Left ventricle myocardium superior (tissue), 1 donor: ENCODE measurements at places on chromosomes 2 and 18.

DNA sequence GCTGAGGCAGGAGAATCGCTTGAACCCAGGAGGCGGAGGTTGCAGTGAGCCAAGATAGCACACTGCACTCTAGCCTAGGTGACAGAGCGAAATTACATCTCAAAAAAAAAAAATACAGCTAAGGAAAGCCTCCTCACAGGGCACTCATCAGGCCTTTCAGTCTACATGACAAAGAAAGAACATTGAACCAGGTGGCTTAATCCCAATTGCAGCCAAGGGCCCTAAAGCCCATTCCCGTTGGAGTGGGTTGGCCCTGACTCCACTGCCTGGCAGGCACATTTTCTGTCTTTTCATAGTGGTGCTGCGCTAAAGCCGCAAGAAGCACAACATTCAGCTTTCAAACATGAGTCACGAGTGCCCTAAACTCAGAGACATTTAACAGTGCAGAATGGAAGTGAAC lies 372.5 kb downstream of the RNF144A start:
- DNase-seq, result no peak

- no peak for DNase-seq
Observed at GRCh38 chr2:195619590-195619989, 37.4 kb upstream of the SLC39A10 start.

- no peak for DNase-seq
Observed at GRCh38 chr2:123747326-123747725, 277.8 kb upstream of the CNTNAP5 start.

- DNase-seq, result no peak
Observed at GRCh38 chr2:16686641-16687040, 21.0 kb upstream of the CYRIA start.

- DNase-seq, result no peak
Observed at GRCh38 chr2:23053601-23054000, 331.4 kb upstream of the KLHL29 start.

- no peak for DNase-seq
Observed at GRCh38 chr2:103353774-103354173, 591.9 kb downstream of the TMEM182 start.

GRCh38 chr2:212580117-212580516 lies 41.5 kb upstream of the ERBB4 start:
- no peak for DNase-seq

GRCh38 chr2:73925853-73926492 lies 707 bp upstream of the DGUOK start:
- DNase-seq, result no peak

DNA sequence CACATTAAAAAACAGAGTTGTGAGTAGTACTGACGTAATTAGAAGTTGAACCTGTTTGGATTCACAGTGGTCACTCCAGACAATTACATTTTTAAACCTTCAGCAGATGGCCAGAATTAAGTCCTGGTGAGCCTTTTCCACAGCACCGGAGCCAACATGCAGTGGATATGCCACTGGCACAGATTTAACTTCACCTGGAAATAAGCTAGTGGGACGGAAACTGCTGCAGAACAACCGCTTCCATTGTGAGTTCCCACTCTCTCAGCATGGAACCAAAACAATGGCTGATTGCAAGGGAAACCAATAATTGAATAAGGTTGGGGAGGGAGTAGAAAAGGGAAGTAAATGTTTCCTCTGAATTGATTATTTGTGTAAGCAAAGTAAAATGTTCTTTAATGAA lies 515.1 kb downstream of the STK39 start:
- no peak for DNase-seq

- DNase-seq, result no peak
Observed at GRCh38 chr2:64655018-64655664, 1.4 kb upstream of the SERTAD2 start.

- DNase-seq, result peak; percentile 67
Observed at GRCh38 chr2:60555066-60555782, 1.8 kb upstream of the BCL11A start.

DNA sequence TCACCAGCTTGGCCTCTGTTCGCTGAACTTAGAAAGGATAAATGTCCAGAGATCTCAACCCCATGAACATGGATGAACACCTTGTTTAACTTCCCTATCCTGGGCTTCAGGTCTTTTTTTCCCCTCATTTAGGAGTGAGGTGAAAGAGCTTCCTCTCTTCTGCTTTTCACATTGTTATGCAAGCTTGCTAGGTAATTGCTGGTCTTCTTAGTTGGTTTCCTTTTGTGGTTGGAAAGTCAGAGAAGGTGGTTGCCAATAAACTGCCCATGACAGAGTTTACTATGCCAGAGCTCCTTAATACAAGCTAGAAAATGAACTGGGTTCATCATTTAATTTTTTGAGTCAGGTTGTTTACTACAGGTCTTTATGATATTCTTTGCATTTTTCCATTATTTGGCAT lies 16.6 kb downstream of the SLC9A4 start:
- no peak for DNase-seq

DNA sequence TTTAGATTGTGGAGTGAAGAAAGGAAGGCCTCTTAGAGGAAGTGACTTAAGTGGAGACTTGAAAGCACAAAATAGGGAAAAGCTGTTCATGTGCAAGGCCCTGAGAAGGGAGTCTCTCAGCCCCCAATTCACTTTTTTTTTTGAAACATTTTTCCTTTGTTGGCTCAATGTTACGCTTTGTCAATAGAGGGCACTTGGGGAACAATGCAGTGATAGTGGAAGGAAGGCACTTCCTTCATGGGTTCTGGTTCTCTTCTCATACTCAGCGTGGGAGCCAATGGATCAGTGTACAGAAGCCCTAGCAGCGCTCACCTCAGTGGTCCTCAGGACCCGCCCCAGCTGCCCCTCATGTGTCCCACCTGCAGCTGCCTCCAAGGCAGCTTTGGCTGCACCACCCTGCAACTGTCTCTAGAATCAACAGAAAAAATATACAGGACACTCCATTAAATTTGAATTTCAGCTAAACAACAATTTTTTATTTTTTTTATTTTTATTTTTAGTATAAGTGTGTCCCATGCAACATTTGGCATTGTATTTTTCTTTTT lies 8.6 kb upstream of the C2orf42 start:
- DNase-seq, result no peak

DNA sequence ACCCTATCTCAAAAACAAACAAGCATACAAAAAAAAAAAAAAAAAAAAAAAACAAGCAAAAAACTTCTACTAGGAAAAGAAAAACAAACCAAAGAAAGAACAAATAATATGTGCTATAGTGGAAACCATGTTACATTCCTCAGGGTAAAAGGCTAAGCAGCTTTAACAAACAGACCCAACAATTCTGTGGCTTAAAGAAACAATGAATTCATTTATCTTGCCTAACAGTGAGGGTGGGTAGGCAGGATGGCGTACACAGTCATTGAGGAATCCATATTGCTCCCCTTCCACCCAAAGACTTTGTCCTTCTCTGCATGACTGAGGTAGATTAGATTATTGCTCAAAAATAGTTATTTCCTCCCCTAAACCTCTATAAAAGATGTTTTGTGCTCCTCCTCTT lies 63.1 kb upstream of the ITGA6 start:
- no peak for DNase-seq

- no peak for DNase-seq
Observed at GRCh38 chr2:120005834-120006521, 6.9 kb upstream of the EPB41L5 start.

GRCh38 chr2:19841918-19842693 lies 59.7 kb downstream of the TTC32 start:
- DNase-seq, result no peak

DNA sequence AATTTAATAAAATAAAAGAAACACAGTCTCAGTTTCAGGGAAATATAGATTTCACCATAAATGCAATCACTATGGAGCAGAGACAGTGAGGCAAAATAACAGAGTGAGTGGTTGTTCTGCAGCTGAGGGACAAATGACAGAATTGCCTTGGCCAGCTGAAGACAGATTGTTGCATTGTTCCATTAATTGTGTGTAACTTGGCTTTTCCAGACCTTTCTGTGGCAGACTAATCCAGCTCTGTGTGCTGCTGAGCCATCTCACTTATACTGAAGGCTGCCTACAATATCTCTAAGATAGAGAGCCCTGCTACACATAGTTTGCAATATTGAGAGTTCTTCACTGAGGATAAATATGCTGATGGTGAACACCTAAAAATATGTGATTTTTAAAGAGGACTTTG lies 11.5 kb downstream of the LRRTM1 start:
- DNase-seq, result no peak

DNA sequence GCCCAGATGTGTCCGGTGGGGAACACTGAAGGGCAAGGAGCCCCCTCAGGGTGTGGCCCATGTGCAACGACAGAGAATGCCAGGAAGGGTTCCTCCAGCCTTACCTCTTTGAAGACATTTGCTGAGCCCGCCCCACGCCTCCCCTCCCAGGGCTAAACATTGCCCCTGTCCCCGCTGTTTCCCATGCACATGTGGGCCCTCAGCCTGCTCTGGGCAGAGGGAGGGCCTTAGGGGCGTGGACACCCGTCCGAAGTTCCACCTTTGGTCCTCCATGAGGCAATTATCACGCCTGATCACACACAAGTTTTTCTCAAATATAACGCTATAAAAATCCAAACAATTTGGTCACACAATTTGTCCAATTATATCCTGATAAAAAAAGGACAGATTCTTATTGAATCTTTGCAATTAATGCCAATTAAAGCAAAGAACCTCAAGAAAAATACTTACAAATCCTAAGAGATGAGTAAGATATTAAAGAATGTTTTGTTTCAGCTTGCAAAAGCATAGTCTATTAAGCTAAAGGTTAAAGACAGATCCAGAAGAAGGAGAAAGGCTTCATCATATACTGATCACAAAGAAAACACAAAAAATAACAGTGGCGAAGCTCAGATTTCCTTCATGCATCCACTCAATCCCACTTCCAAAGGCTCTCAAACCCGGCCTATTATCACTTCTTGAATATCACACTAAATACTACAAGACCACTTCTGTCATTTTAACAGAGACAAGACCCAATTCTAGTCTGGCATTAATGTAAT lies 55.2 kb upstream of the LDLRAD4 start:
- no peak for DNase-seq

DNA sequence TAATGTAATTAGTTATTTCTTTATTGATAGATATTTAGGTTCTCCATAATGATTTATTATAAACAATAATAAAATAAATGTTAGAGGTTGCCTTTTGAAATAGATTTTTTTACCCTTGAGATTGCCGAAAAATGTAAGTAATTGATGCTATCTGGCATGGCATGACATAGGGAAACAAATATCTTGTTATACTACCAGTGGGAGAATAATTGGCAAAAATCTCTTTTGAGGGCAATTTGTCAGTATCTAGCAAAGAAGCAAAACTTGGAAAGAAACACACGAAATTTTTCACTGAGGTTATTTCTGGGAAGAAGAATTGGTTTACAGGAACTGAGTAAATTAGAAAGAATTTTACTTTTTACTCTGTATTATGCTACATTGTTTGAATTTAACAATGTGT lies 547.2 kb upstream of the SETBP1 start:
- DNase-seq, result no peak

GRCh38 chr18:61589724-61590065 lies 256.5 kb downstream of the CDH20 start:
- DNase-seq, result no peak

- DNase-seq, result no peak
Observed at GRCh38 chr2:216206821-216207220, 97.7 kb downstream of the XRCC5 start.

DNA sequence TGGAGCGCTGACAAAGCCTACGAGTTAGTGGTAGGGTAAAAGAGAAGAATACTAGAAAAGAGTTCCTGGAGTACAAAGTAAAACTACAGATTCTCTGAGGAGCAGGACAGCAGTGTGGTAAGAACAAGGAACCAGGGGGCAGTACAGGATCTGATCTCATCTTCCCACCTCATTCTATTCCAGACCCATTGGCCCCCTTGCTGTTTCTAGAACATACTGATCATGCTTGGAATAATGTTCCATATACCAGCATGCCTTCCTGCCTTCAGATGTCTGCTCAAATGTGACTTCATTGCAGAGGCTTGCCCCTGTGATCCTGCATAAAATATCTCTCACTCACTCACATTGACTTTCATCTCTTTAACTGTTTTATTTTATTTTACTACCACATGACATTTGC lies 19.3 kb downstream of the MSGN1 start:
- DNase-seq, result no peak

DNA sequence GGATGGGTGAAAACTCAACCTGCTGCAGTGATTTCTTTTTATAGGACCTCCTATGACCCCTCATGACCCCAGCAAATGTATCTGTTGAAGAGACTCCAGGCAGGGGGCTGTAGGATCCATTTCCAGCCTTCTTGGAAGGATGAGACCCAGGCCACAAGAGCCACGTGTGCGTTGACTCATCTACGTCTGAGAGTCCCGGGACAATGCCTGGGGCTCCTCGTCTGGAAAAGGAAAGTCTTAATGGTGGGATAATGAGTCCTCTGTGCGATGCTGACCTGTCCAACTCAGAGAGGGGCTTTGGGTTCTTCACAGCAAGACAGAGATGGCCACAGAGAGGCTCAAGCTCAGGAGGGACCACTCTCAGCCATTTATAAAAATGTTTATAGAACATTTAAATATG lies 80.8 kb downstream of the SMIM21 start:
- DNase-seq, result no peak

- DNase-seq, result no peak
Observed at GRCh38 chr2:109692013-109692743, 78.0 kb downstream of the SOWAHC start.

GRCh38 chr2:102558463-102558862 lies 60.9 kb upstream of the SLC9A2 start:
- no peak for DNase-seq
